ENCODE measurements at places on chromosomes 5 and 9.

GRCh38 chr9:104999136-104999535 is 71.2 kb upstream of the ABCA1 start:
- DNase-seq = no peak

DNA sequence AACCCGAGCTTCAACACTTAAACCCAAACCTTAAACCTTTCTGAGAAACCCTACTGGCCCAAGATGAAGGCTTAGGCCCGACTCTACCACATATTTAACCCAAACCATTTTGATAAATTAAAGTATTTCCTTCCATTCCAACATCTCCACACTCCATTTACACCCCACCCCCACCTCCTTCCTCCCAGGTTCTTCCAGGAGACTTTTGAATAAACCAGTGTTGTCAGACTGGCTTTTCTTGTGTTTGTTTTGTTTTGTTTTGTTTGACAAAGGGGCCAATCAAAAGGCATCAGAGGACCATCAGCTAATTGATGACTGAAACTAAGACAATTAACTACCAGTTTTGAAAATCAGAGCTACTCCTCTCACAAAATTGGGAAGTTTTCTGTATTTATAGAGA is 4.6 kb upstream of the ZNF608 start:
- no peak for DNase-seq

- DNase-seq = no peak
These were observed 755.3 kb downstream of the TLE1 start for GRCh38 chr9:80934095-80934494.

GRCh38 chr5:54404568-54404967 is 50.9 kb upstream of the HSPB3 start:
- DNase-seq = no peak

DNA sequence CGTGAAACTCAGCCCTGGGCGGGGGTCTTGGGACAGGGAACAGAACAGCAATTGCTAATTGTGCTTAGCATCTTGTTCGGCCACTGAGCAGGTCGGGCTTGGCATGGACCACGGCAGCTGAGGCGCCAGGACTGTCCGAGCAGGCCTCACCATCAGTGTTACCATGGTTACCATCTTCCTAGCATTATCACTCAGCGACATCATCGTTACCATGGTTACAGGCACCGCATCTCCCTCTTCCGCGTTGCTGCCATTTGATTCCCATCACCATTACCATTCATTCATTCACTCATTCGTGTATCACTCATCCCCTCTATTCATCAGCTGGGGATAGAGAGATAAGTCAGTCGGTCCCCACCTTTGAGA is 81.0 kb upstream of the ZBTB43 start:
- peak; percentile 48 for DNase-seq

DNA sequence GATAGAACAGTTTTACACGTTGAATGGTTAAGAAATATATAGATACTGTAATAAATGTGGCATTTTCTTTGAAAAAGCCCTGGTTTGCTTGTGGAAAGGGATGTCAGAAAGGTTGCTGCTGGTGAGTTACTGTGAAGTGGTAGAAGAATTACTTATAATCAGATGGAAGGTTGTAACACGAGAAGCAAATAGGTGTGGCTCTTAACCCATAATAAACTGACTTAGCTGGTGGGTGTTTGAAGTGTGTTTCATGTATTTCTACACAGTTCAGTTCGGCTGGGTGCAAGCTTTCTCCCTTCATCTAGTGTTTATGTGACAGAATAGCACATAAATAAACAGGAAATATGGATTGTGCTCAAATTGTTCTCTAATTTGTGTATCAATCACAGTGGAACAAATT is 5.5 kb downstream of the CNOT6 start:
- no peak for DNase-seq

- DNase-seq = no peak
These were observed 73.7 kb upstream of the ERCC6L2 start for GRCh38 chr9:95801797-95802196.

DNA sequence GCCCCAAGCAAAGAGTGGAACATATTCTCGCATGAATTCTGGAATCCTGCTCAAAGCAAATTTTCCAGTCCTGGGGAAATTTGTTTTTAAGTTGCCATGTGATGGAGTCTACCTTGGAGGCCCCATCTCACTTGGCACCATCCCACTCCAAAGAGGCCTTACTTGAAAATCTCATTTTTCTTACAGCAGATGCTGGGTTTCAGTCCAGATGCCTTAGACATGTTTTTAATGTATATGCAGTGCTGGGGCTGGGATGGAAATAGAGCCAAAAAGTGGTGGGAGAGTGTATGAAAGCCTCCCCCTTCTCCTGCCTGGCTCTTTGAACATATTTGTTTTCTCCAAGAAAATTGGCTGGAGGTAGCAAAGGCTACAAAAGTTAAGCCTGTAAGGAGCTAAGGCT is 493.7 kb downstream of the ENC1 start:
- DNase-seq = no peak

DNA sequence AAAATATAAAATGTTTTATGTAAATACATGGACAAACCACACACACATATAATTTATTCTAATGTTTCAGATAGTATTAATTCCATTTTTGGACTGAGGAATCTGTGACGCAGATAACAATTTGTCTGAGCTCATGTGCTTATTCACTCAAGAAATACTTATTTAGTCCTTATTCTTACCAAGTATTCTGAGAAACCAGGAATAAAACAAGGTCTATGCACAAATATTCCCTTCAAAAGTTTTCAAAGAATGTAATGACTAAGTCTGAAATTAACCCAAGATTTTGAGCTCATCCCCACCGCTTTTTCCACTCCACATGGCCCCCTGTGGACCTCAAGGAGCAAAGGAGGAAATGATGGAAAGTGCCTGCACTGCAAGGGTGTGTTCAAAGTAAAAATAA is 1022.3 kb downstream of the EFNA5 start:
- DNase-seq = no peak

- DNase-seq = peak; percentile 88
These were observed 30.0 kb upstream of the STOM start for GRCh38 chr9:121399883-121400607.

DNA sequence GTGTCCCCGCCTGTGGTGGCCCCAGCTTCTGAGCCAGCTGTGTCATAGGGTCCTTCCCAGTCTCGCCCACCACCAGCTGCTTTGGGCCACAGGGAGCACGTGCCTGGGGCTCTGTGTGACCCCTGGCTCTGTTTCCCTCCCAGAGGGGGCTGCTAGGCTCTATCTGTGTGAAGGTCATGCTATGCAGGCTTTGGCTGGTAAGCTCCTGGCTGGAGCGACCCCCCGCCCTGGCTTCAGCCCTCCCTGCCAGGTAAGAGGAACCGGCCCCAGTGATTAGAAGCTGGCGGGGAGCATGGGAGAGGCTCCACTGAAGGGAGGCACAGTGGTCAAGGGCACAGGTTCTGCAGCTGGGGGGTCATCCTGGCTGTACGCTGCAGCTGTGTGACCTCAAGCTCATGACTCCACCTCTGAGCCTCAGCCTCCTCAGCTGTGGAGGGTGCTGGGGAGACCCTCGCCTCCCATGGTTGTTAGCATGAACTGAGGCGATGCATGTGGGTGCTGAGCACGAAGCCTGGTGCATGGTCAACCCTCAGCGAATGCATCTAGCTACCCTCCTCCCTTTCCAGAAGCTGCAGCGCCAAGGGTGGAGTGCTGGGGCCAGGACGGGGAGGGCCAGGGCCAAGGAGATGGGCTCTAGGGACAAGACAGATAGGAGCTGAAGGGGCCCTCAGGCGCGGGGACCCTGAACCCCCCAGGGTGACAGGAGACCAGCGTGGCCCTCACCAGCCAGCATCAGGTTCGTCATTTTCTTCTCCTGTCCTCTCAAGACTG is 163.8 kb upstream of the MVB12B start:
- no peak for DNase-seq

DNA sequence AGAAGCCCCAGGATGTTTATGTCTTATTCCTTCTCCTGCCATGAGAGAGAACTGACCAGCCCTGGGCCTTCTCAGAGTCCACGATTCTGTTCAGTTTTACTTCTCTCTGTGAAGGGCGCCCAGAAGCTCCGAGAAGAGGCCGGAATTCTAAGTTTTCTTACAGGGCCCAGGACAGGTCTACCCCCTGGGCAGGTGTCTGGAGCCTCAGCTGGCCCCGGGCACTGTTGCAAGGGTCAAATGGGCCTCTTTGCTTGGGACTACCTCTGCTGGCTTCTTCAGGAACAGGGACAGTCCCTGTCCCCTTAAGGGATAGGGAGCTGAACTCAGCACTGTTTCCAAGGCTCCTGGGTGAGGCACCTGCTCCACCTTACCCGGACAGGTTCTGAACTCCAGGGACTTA is 55.0 kb downstream of the RASGEF1C start:
- no peak for DNase-seq

GRCh38 chr9:113803811-113804589 is 72.1 kb upstream of the ZNF618 start:
- DNase-seq = no peak
